GM23338 (cell line): ENCODE measurements at places on chromosomes 11 and 22. TPM values are rescaled to one million over a fixed set of nuclear protein-coding genes. Genes with fewer than 3 reads are reported as not detected.

DNA sequence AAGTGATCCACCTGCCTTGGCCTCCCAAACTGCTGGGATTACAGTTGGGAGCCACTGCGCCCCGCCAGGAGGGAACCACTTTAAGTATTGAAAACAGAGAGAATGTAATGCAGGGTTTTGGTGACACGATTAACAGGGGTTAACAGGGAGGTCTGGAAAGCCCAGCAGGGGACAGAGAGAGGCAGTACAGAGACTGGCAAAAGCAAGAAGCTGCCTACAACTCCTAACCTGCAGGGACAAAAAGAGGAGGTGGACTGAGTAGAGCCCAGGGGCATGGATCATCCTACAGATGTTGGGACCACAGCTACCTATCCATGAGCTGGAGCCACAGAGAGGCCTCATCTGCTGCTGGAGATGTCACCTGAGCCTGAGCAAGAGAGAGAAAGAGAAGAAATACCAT is 1.7 kb upstream of the SPINDOC start:
- no peak for DNase-seq

DNA sequence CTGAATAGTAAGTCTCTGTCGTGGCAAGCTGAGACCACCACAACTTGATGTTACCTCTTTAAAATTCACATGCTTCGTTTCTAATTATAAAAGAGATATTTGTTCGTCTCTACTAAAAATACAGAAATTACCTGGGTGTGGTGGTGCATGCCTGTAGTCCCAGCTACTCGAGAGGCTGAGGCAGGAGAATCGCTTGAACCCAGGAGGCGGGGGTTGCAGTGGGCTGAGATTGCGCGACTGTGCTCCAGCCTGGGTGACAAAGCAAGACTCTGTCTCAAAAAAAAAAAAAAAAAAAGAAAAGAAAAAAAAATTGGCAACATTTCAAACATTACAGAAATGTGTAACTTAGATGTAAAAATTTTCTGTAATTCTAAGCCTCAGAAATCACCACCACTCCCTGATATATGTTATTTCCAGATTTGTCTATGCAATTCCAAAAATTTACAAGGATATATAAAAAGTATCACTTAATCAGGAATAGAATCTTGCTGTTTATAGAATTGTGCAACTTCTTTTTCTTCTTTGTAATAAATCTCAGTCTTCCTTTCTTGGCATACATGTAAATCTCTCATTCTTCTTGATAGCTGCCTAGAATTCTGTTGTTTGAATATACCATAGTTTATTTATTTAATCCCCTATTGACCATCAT is 37.3 kb downstream of the C11orf96 start:
- DNase-seq = no peak

GRCh38 chr11:47282462-47282861 is 12.5 kb downstream of the MADD start:
- no peak for DNase-seq

GRCh38 chr11:8095806-8096522 is 15.0 kb downstream of the TUB start:
- DNase-seq = no peak

The SGSM1 gene
- 4.2 and 4.7 TPM in 2 replicates for total RNA-seq

The P4HA3 gene
- 0.12 TPM in 1 of 2 replicates, not detected in the other for total RNA-seq

The PATE4 gene
- not detected in 2 replicates for total RNA-seq

The DKK3 gene
- 31.1 and 42.2 TPM in 2 replicates for total RNA-seq

The H19 gene
- total RNA-seq = 0.76 TPM in 1 of 2 replicates, not detected in the other

The FUT4 gene
- 6.5 and 7.4 TPM in 2 replicates for total RNA-seq
